Stimulated activated CD4-positive, alpha-beta T cell treated with anti-CD3 and anti-CD28 coated beads, Interleukin-1b, Interleukin-23, amount 100 ng/mL, for 1 hour (primary cell): ENCODE measurements at places on chromosomes 1 and 21.
A peak's percentile ranks its signal among the peaks of the same experiment; 100 is the strongest.

DNA sequence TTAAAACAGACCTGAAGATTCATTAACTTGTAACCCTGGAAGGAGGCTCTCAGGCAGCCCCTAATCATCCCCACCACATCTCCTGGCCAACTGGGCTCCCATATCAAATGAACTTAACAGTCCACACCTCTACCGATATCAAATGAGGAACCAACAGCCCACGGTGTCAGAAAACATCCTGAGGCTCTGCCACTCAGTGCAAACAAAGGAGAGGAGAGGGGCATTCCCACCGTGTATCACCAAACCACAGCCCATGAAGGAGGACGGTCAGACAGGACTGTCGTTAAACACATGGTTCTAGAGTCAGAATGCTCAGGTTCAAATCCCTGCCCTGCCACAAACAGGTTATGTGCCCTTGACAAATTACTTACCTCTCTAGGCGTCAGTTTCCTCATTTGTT, 52.5 kb downstream of the ERI3 start:
- DNase-seq = no peak

DNA sequence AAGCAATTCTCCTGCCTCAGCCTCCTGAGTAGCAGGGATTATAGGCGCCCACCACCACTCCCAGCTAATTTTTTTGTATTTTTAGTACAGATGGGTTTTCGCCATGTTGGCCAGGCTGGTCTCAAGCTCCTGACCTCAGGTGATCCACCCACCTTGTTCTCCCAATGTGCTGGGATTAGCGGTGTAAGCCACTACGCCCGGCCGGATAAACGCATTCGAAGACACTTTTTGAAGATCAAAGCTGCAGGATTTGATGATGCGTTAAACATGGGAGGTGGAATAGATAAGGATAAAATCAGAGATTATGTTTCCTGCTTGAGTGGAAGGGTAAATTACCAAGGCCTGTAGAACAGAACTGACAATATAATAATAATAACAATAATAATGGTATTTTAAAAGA, 389.4 kb upstream of the POU3F1 start:
- no peak for DNase-seq

- DNase-seq = no peak
Measured at GRCh38 chr1:155507945-155508344, 54.7 kb downstream of the ASH1L start.

- no peak for DNase-seq
Measured at GRCh38 chr1:108732398-108732797, 14.1 kb upstream of the STXBP3 start.

DNA sequence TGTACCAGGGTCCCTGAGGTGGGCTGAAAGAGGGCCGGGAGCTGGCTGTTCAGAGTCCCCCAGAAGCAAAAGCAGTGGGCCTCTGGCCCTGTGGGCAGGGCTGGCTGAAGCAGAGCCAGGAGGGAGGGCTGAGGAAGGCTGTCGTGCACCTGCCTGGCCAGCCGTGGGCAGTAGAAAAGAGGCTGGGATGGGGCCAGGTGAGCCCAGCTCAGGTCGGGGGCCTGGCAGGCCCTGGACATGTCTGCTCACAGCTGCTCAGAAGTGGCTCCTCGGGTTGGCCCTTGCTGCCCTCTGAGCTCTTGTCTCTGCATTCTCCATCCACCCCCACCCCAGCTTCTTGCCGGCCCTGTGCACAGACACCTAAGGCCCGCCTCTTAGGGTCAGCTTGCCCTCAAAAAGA, 60.0 kb downstream of the TCP10L start:
- no peak for DNase-seq

DNA sequence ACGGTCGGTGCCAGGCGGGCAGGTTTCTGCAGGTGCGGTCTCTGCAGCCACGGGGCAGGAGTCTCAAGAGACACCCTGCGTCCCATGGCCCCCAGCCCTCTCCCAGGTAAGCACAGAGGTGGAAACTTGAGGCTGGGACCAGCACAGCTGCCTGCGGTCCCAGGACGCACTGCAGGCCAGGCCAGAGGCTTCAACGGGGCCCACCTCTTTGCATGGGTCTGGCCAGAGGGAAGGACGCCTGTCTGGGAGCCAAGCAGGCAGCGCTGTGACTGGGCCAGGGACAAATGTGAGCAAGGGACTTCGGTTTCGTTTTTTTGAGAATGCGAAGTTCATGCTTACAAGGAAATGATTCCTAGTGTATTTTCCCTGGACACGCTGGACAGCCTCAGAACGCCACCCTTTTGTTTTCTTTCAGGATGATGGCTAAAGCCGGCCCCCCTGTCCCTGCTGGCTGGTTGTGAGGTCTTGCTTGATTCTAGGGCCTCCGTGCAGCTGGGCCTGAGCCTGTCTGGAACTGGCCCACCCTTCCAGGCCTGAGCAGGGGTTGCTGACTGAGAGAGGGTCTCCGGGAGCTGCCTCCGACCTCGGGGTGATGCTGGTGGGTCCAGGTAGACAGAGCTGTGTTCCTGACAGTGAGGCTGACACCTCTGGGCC, 38.3 kb downstream of the MORN1 start:
- DNase-seq = no peak

DNA sequence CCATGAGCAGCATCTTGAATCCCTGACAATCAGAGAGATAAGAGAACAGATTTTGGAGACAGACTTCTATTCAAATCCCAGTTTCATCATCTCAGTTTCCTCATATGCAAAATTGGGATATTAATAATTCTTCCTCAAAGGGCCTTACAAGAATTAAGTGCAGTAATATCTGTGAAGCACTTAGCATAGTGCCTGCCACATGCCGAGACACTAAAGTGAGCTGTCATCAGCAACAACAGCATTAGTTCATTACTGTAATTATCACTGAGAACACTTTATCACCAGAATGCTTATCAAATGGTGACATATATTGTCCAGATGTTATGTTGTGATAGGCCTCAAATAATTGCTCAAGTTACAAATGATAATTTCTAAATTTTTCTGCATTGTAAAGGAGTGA, 922 bp upstream of the FCRLB start:
- no peak for DNase-seq

DNA sequence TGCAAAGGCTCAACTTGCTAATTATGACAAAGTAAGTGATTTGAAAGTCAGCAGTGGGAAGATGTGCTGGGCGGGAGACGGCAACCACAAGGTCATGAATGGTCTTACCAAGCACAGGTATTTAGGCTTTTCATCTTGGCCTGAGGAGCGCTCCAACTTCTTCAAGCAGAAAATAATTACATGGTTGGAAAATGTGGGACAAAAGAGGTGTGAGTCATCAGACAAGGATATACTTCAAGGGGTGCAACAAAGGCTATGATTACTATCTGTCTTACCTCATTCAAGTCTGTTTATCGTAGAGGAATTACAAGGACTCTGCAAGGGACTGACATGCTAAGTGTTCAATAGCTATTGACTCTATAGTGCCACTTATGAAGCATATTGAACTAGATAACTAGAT, 2005.7 kb downstream of the MRPL39 start:
- no peak for DNase-seq

- DNase-seq = no peak
Measured at GRCh38 chr1:11772458-11772857, 10.5 kb downstream of the C1orf167 start.

GRCh38 chr1:114331936-114332335, 178.3 kb upstream of the SYT6 start:
- no peak for DNase-seq

- DNase-seq = no peak
Measured at GRCh38 chr21:46099476-46099875, 1.6 kb downstream of the COL6A2 start.

GRCh38 chr1:44417351-44418021, 12.4 kb downstream of the RNF220 start:
- DNase-seq = no peak

DNA sequence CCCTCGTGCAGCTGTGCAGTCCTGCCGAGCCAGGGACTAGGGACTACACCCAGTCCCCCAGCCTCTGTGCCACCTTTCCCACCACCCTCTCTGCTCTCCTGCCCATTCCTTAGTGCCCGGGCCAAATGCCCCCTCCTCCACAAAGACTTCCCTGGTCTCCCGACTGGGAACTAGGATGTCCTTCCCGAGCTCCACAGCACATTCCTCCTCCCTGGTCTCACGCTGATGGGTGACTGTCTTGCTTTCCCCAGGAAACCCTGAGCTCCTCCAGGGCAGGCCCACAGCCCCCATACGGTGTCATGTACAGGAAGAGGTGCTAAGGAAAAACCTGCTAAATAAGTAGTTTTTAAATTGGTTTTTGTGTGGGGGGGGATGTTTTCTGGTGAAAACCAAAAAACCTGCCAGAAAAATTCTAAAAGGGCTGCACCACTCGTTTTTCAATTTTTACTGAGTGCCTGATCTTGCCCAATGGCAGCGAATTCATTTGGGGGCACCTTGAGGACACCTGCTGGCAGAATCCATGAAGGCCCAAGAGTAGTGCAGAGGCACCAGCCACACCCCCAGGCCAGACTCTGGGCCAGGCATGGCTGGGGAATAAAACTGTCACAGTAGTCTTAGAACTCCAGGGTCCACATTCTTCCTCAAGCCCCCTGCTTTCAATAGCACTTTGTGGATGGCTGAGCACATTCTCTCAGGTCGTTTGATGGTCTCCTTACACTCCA, 50.4 kb downstream of the GLIS1 start:
- DNase-seq = no peak

- no peak for DNase-seq
Measured at GRCh38 chr1:217261636-217262035, 369.3 kb downstream of the GPATCH2 start.

GRCh38 chr21:41219498-41220207, 51.7 kb downstream of the BACE2 start:
- no peak for DNase-seq

GRCh38 chr1:184860535-184860934, 105.9 kb upstream of the EDEM3 start:
- no peak for DNase-seq

GRCh38 chr1:166064313-166064926, 102.4 kb downstream of the FAM78B start:
- no peak for DNase-seq

GRCh38 chr1:94892604-94893254, 34.2 kb downstream of the CNN3 start:
- DNase-seq = no peak

- no peak for DNase-seq
Measured at GRCh38 chr1:157139052-157139715, 989 bp upstream of the ETV3 start.

DNA sequence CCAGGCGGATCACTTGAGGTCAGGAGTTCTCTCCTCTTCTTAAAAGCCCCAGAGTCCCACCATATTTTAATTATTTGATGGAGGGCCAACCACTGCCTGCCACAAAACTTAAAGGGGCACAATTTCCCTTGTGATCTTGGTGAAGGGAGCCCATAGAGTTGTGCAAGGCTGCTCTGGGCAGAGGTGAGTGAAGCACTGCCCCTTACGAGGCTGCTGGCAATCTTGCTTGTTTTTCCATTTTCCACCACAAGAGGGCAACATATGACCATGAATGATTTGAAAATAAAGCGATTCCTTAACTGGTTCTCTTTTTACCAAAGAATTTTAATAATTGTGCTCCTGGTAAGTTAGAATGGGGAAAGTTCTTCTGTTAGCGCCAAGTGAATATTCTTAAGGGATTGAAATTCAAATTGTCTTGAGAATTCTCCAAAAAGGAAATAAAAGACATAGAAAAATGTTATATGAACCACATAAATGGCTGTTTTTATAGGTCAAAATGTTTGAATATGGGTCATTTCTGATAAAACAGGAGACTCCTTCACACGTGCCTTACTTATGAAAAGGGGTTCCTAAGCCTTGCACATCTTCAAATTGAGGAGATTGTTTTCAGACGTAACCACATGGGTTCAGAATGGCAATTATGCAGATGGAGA, 22.7 kb downstream of the PGM1 start:
- peak; percentile 10 for DNase-seq

- no peak for DNase-seq
Measured at GRCh38 chr1:117676615-117677130, 70.8 kb downstream of the TENT5C start.

DNA sequence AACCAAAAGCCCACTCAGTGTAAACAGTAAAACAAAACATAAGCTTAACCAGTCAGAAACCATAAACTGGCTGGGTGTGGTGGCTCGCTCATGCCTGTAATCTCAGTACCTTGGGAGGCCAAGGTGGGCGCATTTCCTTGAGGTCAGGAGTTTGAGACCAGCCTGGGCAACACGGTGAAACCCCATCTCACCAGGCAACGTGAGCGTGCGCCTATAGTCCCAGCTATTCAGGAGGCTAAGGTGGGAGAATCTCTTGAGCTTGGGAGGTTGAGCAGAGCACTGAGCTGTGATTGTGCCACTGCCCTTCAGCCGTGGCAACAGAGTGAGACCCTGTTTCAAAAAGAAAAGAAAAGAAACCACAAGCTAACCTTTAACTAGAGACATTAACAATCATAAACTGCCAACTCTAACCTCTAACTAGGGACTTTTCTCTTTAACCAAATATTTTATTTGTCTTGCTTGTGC, 13.1 kb upstream of the PRRC2C start:
- DNase-seq = no peak

GRCh38 chr1:208243527-208243966, 637 bp downstream of the PLXNA2 start:
- DNase-seq = no peak

DNA sequence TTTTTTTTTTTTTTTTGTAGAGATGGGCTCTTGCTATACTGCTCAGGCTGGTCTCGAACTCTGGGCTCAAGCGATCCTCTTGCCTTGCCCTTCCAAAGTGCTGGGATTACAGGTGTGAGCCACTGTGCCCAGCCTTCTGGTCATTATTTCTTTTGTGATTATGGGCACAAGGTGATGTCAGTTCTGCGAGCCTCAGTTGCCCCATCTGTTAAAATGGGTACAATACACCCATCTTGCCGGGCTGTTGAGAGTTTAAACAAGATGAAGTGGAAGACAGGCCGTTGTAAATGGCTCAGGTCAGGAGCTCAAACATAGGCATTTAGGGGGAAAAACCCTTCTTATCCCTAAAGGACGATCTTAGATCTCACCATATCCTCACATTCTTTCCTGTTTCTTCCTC, 53.7 kb upstream of the WNT4 start:
- no peak for DNase-seq

- no peak for DNase-seq
Measured at GRCh38 chr1:190124068-190124467, 353.6 kb downstream of the BRINP3 start.

GRCh38 chr1:10257851-10258250, 47.5 kb downstream of the KIF1B start:
- DNase-seq = no peak
